ENCODE measurements at places on chromosomes 12 and 14.
A peak's percentile ranks its signal among the peaks of the same experiment; 100 is the strongest.

DNA sequence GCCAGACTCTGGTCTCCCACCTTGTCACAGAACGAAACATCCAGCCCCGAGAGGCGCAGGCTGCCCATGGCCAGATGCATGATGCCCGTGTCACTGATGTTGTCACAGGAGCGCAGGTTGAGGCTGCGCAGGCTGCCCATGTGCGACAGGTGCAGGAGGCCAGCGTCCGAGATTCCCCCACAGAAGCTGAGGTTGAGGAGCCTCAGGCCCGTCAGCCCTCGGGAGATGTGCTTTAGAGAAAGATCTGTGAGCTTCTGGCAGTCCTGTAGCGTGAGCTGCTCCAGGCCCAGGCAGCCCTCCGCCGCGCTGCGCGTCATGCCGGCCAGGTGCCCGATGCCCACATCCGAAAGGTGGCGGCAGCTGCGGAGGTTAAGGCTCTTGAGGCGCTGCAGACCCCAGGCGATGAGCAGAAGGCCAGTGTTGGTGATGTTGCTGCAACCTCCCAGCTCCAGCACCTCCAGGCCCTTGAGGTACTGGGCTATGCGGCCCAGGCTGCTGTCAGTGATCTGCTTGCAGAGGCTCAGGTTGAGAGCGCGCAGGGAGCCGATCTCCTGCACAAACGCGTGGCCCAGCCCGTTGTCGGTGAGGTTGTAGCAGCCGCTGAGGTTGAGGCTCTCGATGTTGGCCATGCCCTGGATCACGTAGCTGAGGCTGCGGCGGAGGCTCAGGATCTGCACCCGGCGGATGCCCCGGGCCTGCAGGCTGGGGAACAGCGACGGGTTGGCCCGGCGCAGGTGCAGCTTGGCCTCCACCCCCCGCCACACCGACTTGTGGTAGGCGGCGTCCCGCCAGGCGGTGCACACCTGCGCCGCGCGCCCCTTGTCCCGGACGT is 991 bp downstream of the FBXL14 start:
- DNase-seq: peak; percentile 70

DNA sequence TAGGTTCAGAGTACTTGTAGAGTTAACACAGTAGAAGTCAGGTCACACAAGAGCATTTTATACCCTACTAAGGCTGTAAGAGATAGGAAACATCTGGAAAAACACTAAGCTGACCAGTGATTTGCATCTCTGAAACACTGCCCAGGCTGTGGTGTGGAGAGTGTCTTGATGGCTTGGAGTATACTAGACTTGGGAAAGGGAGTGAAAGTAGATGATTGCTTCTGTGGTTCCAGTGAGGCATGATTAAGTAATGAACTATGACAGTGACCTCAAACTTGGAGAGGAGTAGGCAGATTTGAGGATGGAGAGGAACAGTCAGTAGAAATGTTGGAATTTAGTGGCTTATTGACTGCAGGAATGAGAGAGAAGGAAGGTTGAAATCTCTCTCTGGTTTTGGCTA is 201.2 kb downstream of the FLRT2 start:
- DNase-seq: peak; percentile 41

GRCh38 chr12:108575199-108575912 is 13.0 kb downstream of the ISCU start:
- no peak for DNase-seq

- DNase-seq: peak; percentile 54
These were observed 121.7 kb downstream of the PPM1H start for GRCh38 chr12:62813031-62813829.

- no peak for DNase-seq
These were observed 84.4 kb downstream of the TMEM132D start for GRCh38 chr12:129819391-129819790.

Measured in psoas muscle (tissue), 8 donors.